Mesothelial cell of epicardium (in vitro differentiated cells): ENCODE measurements at places on chromosomes 6 and 20.

- no peak for DNase-seq
Measured at GRCh38 chr6:138523347-138524210, 24.3 kb upstream of the NHSL1 start.

DNA sequence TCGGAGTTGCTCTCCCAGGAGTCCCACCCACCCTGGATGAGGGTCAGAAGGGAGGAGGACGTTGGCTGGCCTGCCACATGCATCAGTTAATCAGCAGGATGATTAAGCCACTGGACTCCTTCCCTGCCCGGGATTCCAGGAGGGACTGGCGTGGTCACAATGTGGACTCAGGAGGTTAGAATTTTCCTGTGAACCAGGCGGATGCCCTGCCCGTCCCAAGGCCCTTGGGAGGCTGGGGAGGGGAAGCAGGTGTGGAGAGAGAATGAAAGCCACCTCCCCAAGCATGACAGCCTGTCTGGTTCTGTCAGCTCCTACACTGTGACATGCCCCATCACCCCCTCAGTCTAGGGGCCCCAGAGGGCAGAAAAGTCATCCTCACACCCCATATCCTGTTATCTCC, 11.6 kb upstream of the ITPR3 start:
- no peak for DNase-seq

DNA sequence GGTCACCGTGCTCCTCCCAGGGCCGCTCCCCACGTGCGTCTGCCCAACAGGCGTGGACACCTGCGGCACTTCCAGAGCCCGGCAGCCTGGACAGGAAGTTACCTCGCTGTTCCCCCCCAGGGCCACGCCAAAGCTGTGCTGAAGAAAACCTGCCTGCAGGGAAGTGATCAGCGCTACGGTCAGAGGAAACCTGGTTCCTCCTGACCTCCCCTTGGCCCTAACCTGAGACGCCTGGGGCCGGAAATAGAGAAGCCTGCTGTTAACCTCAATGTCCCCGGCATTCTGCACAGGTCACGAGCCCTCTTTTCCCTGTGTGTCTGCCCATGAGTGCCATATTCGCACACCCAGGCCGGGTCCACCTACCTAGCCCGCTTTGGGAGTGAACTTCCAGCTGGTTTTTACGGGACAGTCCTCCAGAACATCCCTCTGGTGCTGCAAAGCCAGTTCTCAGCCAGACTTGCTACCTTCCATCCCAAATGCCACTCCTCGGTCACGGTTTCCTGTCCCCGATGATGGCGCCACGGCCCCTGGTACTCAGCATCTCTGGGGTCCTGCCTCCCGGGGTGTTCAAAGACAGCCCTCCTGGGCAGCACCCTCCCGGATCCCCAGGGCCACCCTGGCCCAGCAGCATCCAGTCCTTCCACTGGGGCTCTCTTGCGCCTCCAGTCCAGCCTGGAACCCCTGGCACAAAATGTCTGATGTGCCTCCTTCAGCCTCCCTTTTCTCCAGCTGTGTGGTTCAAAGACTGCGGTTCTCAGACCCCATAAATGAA, 12.0 kb upstream of the IRF4 start:
- DNase-seq, result no peak

DNA sequence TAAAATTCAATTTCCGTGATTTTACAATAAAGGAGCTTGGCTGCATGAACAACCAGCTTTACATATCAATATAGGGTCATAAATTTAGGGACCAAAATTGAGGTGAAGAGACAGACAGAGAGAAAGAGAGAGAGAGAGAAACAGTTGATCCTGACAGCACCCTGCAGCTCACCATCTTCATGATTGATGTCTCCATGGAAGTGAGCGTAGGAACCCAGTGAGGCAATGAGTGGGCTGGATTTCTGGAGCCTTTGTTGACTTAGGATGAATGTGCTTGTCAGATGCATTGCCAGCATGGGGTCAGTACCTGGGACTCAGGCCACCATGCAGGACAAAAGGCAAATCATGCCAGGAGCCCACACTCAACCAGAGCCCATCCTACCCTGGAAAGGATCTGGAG, 165.1 kb upstream of the SYNDIG1 start:
- no peak for DNase-seq

DNA sequence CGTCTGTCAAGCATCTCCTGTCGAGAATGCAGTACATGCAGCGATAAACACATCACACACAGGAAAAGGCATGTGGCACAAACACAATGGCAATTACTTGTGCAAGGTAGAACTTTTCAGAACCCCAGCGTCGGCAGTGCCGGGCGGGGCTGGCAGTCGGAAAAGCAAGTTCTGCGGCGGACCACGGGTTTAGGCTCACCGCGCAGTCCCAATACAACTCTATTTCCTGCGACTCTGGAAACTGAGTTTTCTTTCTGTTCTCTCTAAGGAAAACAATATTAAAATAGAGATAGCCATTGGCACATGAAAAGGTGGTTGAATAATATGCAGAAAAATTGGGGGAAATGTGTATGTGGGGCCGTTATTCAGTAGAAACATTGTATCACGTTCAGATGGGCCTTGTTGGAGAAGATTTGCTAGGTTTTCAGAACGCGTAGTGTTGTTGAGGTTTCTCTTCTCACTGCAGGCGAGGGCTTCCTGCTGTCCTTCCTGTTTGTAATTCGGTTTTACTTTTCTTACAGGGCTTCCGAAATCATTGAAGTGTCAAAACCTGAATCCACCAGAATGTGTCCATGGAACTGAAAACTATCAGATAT, 369.5 kb downstream of the THBS2 start:
- DNase-seq, result no peak
